ENCODE measurements at places on chromosomes 11 and 22. TPM values are rescaled to one million over a fixed set of nuclear protein-coding genes. Genes with fewer than 3 reads are reported as not detected.

The FXYD2 gene
- 2.5 TPM for polyA plus RNA-seq

GRCh38 chr22:33803371-33804282 is 116.6 kb downstream of the LARGE1 start:
- no peak for DNase-seq

The OR4A16 gene
- polyA plus RNA-seq = not detected

The OR2AT4 gene
- polyA plus RNA-seq = not detected

The YPEL4 gene
- polyA plus RNA-seq = 0.36 TPM

DNA sequence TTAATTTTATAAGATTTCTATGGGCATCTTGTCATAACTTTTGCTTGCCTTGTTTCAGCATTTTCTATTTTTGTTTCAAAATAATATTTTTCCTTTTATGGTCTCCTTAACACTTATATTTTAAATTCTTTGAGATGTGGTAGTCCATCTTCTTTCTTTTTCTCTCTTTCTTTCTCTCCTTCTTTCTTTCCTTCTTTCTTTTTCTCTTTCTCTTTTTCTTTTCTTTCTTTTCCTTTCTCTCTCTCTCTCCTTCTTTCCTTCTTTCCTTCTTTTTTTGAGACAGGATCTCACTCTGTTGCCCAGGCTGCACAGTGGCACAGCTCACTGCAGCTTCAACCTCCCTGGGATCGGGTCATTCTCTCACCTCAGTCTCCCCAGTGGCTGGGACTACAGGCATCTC is 36.1 kb upstream of the OR10G7 start:
- DNase-seq = no peak

The CECR2 gene
- 0.02 TPM for polyA plus RNA-seq

DNA sequence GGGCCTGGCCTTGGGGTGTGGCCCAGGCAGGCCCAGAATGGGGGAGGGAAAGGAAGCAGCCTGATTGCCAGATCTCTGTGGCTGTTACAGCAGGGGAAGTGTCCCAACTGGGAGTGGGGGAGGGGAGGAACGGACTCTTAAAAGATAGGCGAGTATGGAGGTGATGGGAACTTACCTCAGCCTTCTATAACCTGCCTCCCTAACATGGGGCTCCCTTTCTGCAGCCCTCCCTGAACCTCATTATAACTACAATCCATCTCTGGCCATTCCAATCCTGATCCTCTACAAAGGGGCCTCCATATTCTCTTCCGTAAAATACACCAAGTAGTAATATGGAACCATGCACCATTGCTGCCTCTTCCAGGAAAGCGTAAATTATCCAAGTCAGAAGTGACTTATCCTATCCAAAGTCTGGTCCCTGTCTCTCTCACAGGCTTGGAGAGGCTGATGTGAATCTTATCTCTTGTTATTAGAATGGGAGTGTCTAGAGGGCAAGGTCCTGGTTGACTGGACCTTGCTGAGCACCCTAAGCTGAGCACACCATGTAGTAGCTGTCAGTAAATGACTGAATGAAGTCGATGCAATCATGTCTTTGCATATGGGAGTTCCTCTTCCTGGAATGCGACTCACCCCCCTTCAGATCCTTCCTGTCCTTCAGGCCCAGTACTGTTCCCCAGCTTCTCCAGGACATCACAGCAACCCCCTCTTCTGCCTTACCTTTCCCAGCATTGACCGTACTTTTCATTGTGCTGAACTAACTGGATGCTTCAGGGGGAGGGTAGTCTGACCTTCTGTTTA is 5.9 kb downstream of the RHOG start:
- DNase-seq = peak; percentile 80

GRCh38 chr11:45259592-45259991 is 26.5 kb downstream of the SYT13 start:
- no peak for DNase-seq

- no peak for DNase-seq
Observed at GRCh38 chr11:3802011-3802790, 4.8 kb upstream of the NUP98 start.

GRCh38 chr22:41206719-41207118 is 1.6 kb downstream of the L3MBTL2 start:
- DNase-seq = no peak

- DNase-seq = no peak
Observed at GRCh38 chr11:57502870-57503269, 12.6 kb downstream of the SLC43A1 start.

The SCGB1D2 gene
- not detected for polyA plus RNA-seq

The WBP2NL gene
- polyA plus RNA-seq = 0.83 TPM

- DNase-seq = no peak
Observed at GRCh38 chr11:116062490-116063171, 558.4 kb upstream of the CADM1 start.

- DNase-seq = no peak
Observed at GRCh38 chr11:105211806-105212554, 72.4 kb upstream of the CARD18 start.

The PTS gene
- 11.8 TPM for polyA plus RNA-seq

DNA sequence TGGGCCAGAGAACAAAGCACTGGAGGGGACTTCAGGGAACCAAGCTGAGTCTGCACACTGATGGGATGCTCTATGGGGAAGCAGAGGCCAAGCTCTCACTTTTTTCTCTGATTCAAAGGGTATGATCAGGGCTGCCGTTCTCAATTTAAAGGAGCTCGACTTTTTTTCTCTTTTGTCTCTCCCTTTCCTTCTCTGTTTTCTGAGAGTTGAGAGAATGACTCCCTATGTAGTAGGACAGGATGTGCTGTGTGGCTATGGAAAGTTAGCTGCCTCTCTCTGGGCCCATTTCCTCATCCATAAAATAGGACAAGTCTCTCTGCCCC is 7.9 kb downstream of the ADORA2A start:
- DNase-seq = no peak

DNA sequence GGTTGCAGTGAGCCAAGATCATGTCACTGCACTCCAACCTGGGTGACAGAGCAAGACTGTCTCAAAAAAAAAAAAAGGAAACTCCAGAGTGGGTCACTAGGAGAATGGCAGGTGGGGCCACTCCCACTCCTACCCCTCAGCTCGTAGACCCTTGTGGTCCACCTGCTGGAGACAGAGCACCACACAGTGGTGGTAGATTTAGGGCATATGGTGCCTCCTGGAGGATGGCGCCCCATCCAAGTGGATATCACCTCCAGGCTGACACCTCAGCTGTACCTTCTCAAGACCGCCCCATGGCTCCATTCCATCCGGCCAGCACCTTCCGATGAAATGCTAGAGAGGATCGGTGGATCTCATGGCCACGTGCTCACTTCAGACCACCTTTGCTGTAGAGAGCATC is 6.2 kb downstream of the CYTH4 start:
- no peak for DNase-seq

GRCh38 chr11:31247321-31247720 is 122.2 kb downstream of the DCDC1 start:
- DNase-seq = no peak

GRCh38 chr11:73315293-73316020 is 7.4 kb downstream of the ARHGEF17 start:
- DNase-seq = no peak

The KCNJ1 gene
- polyA plus RNA-seq = 0.12 TPM

The OR5AR1 gene
- polyA plus RNA-seq = not detected

The C11orf52 gene
- not detected for polyA plus RNA-seq

GRCh38 chr11:134725716-134726639 is 313.9 kb upstream of the B3GAT1 start:
- no peak for DNase-seq

- no peak for DNase-seq
Observed at GRCh38 chr22:37519268-37520195, at the start of gene CARD10. CARD10 (minus strand) TSS chr22:37519415; CDS start chr22:37519200, 215 bp downstream.

The IPO7 gene
- 4.7 TPM for polyA plus RNA-seq

DNA sequence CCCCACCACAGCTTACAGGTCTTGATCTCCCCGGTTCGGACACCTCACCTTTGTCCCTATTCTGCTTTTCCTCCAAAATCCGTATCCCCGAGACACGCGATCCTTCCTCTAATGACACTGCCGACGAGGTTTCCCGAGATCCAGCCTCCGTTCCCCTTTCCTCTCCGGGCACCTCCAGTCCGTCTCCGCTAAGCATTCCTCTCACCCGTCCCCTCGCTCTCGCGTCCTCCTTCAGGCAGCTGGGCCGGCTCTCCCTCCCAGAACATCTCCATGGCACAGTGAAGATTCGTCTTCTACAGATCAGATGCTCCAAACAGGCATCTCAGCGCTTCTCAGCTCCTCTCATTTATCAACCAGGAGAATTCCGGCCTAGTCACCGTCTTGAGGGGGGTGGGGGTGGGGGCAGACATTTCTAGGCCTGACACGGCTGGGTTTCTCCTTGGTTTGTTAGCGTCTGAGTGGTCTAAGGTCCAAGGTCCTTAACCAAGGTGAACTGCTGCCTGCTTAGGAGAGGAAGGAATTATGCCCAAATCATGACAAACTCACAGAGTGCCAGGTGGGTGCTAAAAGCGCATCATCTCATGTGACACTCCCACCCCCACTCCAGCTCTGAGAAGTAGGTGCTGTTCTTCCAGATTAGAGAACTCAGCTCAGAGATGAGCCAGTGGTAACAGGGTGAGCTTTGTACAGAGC is at the start of gene SPTBN2:
Gene SPTBN2, minus strand, starts transcription at position 524 of the 693 bp plus-strand sequence. CDS start 7,976 bp downstream, outside the sequence.
- DNase-seq = no peak

GRCh38 chr11:107545101-107545514 is 20.4 kb downstream of the ALKBH8 start:
- DNase-seq = no peak

- DNase-seq = no peak
Observed at GRCh38 chr22:40610329-40610850, 26.1 kb downstream of the MRTFA start.

- DNase-seq = no peak
Observed at GRCh38 chr11:87926250-87926970, 248.8 kb downstream of the RAB38 start.

The ABCC8 gene
- polyA plus RNA-seq = not detected

- DNase-seq = no peak
Observed at GRCh38 chr11:134118006-134118405, 49.1 kb downstream of the JAM3 start.

The APOL5 gene
- not detected for polyA plus RNA-seq

DNA sequence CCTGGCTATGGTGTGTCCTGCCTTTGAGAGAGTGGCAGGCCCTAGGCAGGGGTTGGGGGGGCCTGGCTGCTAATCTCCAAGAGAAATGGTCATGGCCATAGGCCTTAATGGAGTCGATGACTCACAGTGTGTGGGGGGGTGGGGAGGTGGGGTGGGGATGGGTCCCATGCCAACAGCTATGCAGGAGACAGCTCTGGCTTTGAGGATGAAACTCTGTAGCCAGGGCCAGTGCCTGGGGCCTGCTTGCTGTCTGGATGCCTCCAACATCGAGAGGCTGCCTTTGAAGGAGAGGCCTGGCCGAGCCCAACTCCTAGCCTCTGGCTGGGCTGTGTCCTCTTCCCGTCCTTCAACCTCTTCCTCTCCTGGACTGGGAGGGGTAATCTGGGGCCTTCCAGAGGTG is 23.9 kb upstream of the TSPAN18 start:
- DNase-seq = no peak

The PHETA2 gene
- 3.6 TPM for polyA plus RNA-seq

Data from CD14-positive monocyte (primary cell).